ENCODE measurements at places on chromosomes 7 and 10.

GRCh38 chr7:69951458-69951857, 353.2 kb downstream of the AUTS2 start:
- no peak for DNase-seq

GRCh38 chr7:107468824-107469223, 1.0 kb upstream of the GPR22 start:
- no peak for DNase-seq

GRCh38 chr7:1912593-1913465, 242.8 kb downstream of the ELFN1 start:
- DNase-seq, result no peak

DNA sequence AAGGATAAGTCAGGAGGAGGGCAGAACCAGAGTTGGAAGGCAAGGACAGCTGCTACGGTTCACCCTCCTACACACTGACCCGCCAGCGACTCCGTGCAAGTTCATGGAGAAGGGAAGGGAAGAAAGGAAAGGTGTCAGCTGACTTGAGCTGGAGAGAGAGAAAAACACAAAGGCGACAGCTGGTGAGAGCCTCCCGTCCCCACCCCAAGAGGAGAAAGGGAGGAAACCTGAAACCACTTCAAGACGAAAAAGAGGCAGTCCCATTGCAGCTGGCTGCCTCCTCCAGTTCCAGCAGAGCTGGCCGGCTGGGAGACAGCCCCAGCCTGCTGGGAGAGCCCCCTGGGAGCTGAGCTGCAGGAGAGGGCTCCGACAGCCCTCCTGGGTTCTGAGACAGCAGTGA, 75.2 kb downstream of the PARD3 start:
- no peak for DNase-seq

DNA sequence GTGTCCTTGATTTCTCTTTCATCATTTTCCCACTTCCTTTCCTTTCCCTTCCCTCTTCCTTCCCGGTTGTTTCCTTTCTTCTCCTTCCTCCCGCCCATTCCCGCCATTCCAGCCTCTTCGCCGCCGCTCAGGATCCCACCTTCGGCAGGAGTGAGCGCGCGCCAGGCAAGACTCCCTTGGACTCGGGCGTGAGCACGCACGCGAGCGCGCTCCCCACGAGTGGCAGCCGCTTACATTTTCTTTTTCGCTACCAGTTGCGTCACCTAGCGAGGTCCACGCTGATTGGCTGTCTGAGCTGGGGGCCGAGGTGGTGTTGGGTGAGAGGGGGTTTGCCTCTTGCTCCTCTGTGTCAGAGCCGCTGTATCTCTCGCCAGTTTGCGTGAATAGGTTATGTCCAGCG, 11.8 kb downstream of the ZAN start:
- DNase-seq, result no peak

DNA sequence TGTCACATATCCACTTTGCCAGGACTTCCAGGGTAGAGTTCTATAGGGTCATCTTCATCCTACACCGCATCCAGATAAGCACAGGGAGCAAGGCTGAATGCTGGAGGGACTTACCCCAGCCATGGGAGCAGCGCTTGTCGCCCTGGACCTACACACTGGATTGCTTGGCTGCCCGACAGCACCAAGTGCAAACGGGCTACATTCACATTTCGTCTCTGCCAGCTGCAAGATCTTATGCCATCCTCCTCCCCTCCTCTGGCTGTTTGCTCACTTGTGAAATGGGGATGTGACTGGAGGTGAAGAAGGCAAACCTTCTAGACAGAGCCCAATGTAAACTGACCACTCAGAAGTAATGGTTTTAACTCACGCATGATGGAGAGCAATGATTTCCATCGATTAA, 1.0 kb downstream of the DDC start:
- no peak for DNase-seq

All from SIG-M5 (cell line).